CD4-positive, alpha-beta memory T cell (primary cell): ENCODE measurements at places on chromosomes 3 and 15.

DNA sequence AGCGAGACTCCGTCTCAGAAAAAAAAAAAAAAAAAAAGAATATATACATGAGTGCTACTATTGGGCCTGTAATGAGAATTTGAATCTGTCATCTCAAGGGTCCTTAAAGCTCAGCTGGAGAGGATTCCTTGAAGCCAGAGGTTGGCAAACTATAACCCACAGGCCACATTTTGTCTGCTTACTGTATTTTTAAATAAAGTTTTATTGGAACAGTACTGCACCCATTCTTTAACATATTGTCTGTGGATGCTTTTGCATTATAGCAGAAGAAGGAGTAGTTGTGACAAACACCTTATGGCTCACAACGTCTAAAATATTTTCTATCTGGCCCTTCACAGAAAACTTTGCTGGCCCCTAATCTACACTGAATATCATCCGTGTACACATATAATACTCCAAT is 60.7 kb downstream of the SGO1 start:
- DNase-seq: no peak

- DNase-seq: no peak
Observed at GRCh38 chr15:51279391-51279790, 59.0 kb downstream of the CYP19A1 start.

GRCh38 chr3:159831466-159831865 is 157.2 kb upstream of the IL12A start:
- no peak for DNase-seq

DNA sequence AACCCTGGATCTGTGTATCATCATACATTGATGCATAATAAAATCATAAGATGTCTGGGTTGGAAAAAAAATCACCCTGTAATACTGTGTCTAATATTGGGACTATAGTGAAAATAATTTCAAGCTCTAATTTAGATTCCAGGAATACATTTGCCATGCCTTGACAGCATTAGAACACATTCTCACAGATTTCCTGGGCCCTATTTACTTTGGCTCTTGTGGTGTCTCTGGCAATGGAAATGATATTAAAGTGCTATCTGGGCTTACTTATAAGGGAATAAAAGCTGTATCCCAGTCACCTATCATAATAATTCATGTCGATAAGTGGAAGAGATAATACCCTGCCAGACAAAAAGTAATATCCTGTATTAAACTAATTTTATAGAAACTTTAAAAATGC is 472.0 kb downstream of the ZPLD1 start:
- DNase-seq: no peak
